WERI-Rb-1 (cell line): ENCODE measurements at places on chromosomes 1 and 21.
A peak's percentile ranks its signal among the peaks of the same experiment; 100 is the strongest.

- DNase-seq: no peak
Measured at GRCh38 chr1:162446946-162447345, 35.0 kb upstream of the SH2D1B start.

DNA sequence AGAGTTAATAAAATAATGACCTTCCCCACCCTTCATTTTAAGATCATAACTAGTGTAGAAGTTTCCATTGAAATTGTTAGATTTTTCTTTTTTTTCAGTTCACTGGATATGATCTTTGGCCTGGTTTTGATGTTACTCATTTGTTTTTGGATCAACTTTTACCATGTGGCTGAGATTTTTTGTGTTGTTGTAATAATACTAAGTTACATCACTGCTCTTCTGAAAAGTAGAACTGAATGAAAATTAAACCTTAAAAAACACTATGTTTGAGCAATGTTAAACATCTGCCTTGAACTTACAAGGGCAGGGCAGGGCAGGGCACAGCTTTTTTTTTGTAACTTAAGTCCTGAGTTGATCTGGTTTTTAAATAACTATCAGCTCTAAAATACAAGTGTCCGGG is 204.8 kb upstream of the ADAMTS5 start:
- no peak for DNase-seq

DNA sequence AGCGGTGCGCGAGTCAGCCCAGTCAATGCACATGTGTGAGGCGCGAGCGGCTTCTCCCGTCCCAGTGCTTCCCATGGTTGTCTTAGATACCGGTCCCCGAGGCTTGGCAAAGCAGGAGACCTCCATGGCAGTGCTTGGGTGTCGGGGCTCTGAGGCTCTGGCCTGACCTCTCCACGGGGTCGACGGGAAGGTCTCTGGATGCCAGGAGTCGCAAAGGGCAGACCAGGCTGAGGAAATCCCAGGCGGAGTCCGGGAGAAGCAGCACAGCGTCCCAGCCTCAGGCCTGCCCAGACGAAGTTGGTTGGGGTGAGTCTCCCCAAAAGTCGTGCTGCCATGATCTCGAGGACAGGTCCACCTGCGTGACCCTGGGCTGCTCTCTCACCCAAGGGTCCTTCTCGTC is 3881.6 kb downstream of the SRGAP2C start:
- no peak for DNase-seq

DNA sequence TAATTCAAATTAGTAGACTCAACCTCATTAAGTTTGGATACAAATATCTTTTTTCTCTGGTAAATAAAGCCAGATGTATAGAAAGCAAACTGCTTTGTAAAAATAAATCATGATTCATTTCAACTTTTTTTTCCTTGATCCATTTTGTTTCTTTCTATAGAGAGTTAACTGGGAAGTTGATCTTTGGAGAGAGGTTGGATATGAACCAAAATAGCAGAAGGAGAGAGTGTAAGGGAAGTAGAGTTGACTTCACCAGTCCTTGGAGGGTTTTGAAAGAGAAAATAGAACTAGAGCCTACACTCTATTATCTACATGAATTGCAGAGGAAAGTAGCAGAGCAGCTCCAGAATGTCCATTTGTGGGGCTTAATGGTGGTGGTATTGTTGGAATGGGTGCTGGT is 243.8 kb downstream of the ADGRL2 start:
- DNase-seq: no peak

DNA sequence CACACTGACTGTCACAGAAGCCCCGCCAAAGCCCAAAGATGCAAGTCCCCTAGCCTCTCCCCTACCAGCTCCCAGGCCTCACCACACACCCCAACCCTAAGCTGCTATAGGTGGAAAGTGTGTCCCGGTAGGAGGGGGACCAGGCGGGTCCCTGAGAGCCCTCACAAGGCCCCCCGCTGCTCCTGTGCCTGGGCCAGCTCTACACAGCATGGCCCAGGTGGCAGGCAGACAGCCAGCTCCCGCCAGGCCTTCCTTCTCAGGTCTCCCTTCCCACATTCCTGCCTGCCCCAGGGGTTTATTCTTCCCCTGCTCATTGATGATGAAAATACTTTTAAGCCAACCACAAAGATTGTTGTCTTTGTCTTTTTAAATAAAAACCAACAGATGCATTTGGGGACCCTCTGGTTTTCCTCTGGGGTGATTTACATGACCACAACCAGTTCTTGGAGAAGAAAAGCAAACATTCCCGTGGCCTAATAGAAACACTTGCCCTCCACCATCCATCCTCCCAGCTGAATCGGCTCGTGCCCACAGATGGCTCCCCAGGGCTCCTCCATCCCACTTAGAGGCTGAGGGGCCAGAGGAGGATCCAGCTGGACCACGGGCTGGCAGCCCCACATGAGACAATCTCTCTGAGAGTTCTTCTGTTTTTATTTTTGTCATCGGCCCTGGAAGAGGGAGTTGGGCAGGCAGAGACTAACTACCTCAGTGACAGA is 93.1 kb downstream of the DMRTB1 start:
- peak; percentile 2 for DNase-seq

GRCh38 chr1:164591858-164592257 is 32.9 kb downstream of the PBX1 start:
- DNase-seq: no peak

DNA sequence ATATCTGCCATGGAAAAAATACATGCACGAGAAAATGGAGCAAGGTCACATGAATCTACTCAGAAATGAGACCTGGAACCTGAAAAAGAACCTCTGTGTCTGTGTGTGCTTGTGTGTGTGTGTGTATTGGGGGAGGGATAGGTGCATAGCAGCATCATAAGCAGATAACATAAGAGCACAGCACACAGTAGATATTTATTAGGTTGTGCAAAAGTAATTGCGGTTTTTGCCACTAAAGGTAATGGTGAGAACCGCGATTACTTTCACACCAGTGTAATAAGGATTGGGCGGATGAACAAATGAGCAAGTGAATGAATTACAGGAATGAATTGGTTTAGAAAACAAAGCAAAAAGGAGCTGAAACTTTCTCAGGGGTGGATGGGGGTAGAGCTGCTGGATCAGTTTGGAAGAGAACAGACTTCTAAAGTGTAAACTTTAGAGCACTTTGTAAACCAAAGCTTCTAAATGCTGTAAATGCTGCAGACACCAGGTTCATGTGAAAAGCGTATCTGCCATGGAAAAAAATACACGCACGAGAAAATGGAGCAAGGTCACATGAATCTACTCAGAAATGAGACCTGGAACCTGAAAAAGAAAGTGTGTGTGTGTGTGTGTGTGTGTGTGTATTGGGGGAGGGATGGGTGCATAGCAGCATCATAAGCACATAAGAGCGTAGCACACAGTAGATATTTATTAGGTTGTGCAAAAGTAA is 156.9 kb downstream of the TOMM20 start:
- DNase-seq: no peak

DNA sequence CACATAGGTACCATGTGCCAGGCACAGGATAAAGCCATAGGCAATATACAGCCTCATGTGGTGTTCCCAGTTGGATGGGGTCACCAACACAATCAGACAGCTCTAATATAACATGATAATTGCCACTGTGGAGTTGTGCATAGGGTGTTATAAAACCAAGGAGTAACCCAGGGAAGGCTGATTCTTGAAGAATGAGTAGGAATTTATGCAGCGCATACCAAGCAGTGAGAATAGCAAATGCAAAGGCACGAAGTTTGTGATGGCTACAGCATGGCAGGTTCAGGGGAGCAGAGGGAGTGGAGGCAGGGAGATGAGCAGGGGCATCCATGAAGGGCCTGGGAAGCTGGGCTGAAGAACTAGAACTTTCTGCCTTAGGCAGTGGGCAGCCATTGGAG is 20.4 kb upstream of the SLC2A1 start:
- DNase-seq: no peak

- no peak for DNase-seq
Measured at GRCh38 chr1:37310064-37310463, 164.3 kb upstream of the ZC3H12A start.

- DNase-seq: no peak
Measured at GRCh38 chr1:88463401-88463985, 220.6 kb upstream of the PKN2 start.

DNA sequence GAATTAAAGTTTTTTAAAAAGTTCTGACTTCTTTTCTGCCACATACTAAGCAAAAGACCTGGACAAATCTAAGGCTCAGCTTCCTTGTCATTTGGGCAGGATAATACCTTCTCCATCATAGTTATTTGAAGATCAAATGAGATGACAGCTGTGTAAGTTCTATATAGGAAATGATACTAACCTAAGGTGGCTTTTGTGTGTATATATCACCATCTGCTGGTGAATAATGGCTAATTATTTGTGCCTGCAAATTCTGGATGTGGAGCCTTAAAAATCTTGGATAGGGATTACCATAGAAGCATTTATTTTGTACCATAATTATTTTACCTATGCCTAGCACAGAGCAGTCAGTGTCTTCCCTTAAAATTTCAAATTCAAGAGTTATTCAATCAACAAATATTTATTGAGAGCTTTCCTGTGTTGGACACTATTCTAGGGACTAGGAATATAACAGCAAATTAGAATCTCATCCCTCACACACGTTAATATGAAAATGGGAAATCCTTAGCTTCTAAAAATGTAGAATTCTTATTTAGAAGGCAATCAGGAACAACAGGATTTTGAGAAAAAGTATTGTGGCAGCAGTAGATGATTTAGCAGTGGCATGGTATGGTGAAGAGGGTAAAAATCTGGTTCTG is 89.8 kb downstream of the TMEM200B start:
- no peak for DNase-seq

GRCh38 chr1:162026881-162027280 is 3.2 kb upstream of the OLFML2B start:
- DNase-seq: no peak

DNA sequence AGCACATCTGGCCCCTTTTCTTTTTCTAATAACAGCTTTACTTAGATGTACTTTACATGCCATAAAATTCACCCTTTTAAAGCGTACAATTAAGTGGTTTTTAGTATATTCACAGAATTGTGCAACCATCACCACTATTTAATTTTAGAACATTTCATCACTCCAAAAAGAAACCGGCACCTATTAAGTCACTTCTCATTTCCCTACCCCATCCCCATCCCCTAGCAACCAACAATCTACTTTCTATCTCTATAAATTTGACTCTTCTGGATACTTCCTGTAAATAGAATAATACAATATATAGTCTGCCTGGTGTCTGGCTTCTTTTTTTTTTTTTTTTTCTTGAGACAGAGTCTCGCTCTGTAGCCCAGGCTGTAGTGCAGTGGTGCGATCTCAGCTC is 59.5 kb upstream of the ENAH start:
- DNase-seq: no peak

DNA sequence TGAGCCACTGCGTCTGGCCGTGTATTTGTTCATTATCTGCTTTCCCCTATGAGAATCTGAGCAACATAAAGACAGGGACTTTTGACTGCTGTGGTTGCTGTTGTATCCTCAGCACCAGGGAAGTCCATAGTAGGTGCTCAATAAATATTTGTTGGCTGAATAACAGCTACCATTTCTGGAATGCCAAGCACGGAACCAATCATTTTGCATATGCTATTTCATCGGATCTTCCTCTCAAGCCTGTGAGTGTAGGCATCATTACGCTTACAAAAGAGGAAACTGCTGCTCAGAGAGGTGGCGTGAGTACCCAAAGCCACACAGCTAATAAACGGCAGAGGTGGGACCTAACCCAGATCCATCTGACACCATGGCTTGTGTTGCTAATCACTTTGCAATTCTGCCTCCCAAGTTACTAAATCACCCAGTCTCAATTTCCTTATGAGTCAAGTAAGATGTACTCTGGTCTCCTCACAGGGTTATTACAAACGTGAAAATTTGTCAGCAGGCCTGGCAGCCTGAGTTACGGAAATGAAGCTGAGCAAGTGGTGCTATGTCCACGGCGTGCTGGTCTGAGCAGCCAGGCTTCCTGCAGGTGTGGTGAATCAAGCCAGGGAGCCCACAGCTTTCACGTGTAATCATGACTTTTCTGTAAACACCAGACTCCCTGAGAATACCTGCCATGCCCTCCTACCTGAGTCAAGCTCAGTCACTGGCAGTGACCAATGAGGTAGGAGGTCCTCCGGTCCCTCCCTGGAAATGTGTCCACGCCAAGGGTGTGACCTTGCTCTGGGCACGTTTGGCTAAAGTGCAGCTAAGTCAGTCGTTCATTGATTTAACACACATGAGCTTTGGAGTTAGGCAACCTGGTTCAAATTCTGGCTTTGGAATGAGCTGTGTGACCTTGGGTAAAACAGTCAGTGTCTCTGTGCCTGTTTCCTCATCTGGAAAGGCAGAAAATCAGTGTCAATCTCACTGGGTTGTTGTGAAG is 4.8 kb upstream of the RHCE start:
- no peak for DNase-seq

DNA sequence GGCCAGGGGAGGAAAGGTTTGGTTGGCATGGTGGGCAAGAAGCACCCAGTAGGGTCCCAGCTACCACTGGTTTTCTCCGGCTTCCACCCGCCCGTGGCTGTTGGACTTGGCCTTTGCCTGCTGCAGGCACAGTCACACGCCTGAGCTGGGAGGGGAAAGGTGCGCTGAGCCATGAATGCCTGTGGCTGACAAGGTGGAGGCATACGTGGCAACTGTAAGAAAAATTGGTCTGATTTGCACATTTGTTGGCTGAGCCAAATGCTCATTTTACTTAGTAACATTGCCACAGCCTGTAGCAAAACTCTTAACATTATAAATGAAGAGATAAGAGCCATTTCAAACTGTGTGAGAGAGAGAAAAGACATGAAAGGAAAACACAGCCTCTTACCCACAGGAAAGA is 191.6 kb downstream of the PTPRC start:
- DNase-seq: no peak

DNA sequence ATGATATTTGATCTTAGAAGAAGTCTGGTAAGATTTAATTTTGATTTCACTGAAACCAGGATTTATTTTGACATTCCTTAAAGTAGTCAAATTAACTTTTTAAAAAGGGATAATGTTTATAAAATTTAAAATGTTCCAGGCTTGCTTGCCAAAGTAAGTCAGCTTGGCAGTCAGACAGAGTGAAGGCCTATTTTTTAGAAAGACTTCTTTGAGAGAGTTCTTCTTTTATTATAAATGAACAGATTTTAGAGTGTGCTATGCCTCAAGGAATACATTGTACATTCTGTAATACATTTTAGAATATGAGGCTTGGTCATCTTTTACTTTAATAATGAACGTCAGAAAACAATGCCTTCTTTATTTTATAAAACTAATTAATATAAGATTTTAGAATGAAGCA is 138.7 kb downstream of the DISP1 start:
- DNase-seq: no peak

DNA sequence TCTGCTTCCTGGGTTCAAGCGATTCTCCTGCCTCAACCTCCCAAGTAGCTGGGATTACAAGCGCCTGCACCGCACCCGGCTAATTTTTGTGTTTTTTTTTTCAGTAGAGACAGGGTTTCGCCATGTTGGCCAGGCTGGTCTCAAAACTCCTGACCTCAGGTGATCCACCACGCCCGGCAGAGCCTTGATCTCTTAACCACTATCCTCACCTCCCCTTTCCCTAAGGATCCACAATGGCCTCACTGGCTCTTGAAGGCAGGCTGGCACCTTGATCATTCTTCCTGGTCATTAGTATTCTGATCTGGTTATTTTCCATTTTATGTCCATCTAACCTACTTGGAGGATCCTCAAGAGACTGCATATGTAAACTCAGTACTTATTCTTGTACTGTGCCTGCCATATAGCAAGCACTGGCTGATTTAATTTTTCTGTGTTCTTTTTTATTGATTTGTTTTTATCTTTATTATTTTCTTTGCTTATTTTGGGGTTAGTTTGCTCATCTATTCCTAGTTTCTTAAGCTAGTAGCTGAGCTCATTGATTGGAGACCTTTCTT is 6.3 kb downstream of the RCC1 start:
- no peak for DNase-seq
